ENCODE measurements at places on chromosomes 1 and 21.

GRCh38 chr1:84834419-84835064, 58.5 kb downstream of the LPAR3 start:
- DNase-seq, result no peak

DNA sequence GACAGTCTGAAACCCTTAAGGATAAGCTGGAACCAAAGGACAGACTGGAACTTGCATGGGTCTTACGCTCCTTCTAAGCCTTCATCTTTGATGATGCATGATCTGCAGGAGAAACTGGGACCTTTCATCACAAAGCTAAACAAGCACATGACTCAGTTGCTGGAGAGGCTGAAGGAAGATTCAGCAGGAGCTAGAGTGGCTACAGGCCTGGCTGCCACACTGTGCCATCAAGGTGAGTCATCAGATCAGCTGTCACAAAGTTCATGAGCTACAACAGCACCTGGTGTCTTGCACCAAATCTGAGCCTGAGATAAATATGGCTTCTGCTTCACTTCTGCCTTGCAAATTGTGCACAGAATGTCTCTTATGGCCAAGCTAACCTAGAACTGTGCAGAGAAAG, 95.5 kb upstream of the MARK1 start:
- no peak for DNase-seq

DNA sequence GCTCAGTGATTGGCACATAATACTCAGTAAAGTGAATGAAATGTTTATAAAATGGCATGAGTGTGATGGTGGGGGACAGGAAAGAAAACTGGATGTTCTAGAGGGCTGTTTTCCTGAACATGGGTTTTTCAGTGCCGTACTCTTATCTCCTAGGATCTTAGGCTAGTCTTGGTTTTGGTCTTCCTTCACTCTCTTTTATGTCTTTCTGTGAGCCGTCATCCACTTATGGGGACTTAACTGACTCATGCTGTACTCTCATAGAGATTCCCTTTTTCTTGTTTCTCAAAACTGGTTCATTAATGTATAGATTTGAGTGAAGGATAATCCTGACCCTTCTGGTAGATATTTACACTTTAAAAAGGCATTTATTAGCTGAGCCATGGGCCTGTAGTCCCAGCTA, 16.6 kb downstream of the AGO3 start:
- DNase-seq, result no peak

DNA sequence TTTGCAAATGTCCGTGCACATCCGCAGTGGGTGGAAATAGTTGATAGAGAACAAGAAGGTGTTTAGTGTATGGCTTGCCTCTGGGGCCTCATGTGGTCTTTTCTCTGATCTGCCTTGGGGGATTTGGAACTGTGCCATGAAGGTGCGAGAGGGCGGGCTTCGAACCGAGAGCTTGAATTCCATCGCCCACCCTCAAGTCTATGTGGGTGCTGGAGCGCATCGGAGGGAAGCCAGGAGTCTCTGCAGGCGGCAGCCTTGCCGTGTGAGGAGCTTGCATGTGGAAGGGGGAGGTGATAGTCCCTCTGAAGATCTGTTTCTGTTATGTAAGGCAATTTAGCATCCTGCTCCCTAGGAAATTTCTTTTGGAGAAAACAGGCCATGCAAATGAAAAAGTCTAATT, 119.6 kb downstream of the HUNK start:
- no peak for DNase-seq

DNA sequence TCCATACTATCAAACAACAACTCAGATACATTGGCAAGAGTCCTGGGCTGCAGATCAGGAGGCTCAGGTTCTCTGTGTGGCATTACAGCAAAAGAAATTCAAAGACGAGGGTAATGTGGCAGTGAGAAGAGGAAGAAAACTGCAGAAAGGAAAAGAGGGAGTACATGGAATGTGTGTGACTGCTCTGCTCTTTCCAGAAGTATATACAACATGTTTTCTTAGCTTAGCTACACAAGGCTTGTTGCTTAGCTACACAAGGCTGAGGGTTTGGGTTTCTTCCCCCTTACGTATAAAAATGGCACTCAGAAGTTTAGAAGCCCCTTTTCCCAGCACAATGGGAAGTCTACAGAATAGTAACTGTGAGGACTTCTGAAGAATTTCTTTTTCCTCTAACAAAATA, 86.0 kb downstream of the PRRX1 start:
- DNase-seq, result no peak
